ENCODE measurements at places on chromosomes 6 and 20.

- DNase-seq, result no peak
- peak overlapping the region; percentile 53 for H3K27ac ChIP-seq
- no peak overlapping the region for H3K4me3 ChIP-seq
- no peaks in the 10 kb centered on the region for H3K27me3 ChIP-seq
Measured at GRCh38 chr6:74480561-74480960, 725.3 kb downstream of the COL12A1 start.

- H3K27ac ChIP-seq, result peak overlapping the region; percentile 92
- peak overlapping the region; percentile 83 for H3K4me3 ChIP-seq
- no peaks in the 10 kb centered on the region for H3K36me3 ChIP-seq
- DNase-seq, result peak; percentile 29
- H3K4me1 ChIP-seq, result peaks cover 45% of the 10 kb centered on the region
Measured at GRCh38 chr6:168280020-168280898, 39.3 kb downstream of the DACT2 start.

GRCh38 chr20:7237251-7237650, 469.8 kb downstream of the BMP2 start:
- no peak overlapping the region for H3K4me3 ChIP-seq
- no peaks in the 10 kb centered on the region for H3K27me3 ChIP-seq
- no peak for DNase-seq
- H3K27ac ChIP-seq, result no peak overlapping the region

GRCh38 chr6:109853426-109853825, 124.7 kb upstream of the GPR6 start:
- H3K27me3 ChIP-seq, result no peaks in the 10 kb centered on the region
- no peak overlapping the region for H3K4me3 ChIP-seq
- no peak overlapping the region for H3K27ac ChIP-seq
- no peak for DNase-seq
- H3K36me3 ChIP-seq, result no peaks in the 10 kb centered on the region

DNA sequence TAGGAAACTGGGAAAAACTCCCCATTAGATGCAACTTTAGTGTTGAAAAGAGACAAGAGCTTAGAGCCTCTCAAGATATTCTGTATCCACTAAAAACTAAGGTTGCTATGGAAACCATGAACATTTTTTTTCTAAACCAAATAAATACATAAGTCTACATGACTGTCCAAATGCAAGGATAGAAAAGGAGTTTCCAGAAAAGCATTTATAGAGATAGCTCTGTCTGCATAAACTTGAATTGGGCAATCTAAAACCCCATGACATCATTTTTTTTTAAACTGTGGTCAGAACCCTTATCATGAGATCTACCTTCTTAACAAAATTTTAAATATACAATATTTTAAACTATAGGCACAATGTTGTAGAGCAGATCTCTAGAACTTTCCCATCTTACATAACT, 36.4 kb upstream of the FAM83B start:
- H3K36me3 ChIP-seq, result no peaks in the 10 kb centered on the region
- H3K27ac ChIP-seq, result no peak overlapping the region
- no peaks in the 10 kb centered on the region for H3K4me1 ChIP-seq

DNA sequence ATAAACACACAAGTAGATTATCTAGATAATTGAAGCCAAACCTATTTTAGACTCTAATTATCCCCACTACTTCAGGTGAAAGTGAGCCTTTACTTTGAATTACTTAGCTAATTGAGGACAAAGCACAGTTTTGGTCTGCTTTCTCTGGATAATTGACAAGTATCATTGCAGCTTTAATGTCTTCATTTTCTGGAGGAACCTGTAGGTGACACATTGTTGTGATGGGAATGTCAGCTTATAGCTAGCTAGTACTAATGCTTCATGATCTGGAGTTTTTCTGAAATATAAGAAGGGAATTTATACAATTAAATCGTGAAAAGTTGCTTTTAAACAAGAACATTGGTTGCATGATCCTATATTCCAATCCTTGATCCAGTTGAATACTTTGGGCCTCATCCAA, 319.3 kb upstream of the CITED2 start:
- H3K4me1 ChIP-seq, result no peaks in the 10 kb centered on the region
- no peak for DNase-seq
- H3K36me3 ChIP-seq, result peaks cover 4% of the 10 kb centered on the region
- H3K27ac ChIP-seq, result no peak overlapping the region
- no peaks in the 10 kb centered on the region for H3K27me3 ChIP-seq

GRCh38 chr20:44714102-44714700, 968 bp upstream of the CCN5 start:
- no peaks in the 10 kb centered on the region for H3K27me3 ChIP-seq
- H3K4me3 ChIP-seq, result no peak overlapping the region
- DNase-seq, result no peak
- no peaks in the 10 kb centered on the region for H3K36me3 ChIP-seq

DNA sequence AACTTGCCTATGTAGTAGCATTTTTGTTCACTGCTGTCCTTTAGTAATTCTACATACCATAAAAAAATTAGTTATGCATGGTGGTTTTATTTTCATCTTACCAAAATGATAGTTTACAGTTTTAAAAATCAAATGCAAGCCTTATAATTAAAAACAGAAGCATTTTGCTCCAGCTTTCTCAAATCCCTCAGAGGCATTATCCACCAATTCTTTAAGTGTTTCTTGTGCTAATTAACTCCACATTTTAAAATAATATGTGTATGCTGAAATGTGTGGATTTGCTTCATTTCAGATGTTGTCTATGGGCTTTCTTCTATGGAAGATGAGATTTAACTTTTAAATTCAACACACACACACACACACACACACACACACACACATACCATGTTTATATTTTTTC, 49.3 kb downstream of the PCSK2 start:
- H3K27me3 ChIP-seq, result no peaks in the 10 kb centered on the region
- H3K27ac ChIP-seq, result no peak overlapping the region
- H3K4me3 ChIP-seq, result no peak overlapping the region

- peaks cover 16% of the 10 kb centered on the region for H3K27me3 ChIP-seq
- H3K36me3 ChIP-seq, result no peaks in the 10 kb centered on the region
- no peak for DNase-seq
- H3K4me3 ChIP-seq, result no peak overlapping the region
- no peak overlapping the region for H3K27ac ChIP-seq
- H3K4me1 ChIP-seq, result peaks cover 27% of the 10 kb centered on the region
Measured at GRCh38 chr20:46994341-46994740, 99.7 kb downstream of the EYA2 start.

DNA sequence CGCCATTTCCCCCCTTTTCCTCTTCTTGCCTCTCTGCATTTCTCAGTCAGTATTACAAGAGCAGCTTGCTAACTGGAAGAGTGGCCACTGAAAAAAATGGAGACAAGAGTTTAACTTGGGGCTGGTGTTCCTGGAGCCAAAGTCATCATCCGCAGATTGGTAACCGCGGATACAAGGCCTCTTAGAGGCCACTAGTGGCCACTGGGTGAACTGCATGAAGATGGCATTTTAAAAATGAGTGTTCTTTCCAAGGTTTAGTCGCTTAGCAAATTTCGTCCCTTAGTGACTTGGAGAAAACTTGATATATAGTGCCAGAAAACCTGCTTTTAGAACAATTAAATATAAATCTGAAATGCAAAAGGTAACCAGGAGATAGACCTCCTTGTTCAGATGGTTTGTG, 4.8 kb downstream of the F13A1 start:
- H3K27ac ChIP-seq, result no peak overlapping the region
- peaks cover 23% of the 10 kb centered on the region for H3K4me1 ChIP-seq
- no peak overlapping the region for H3K4me3 ChIP-seq
- H3K36me3 ChIP-seq, result no peaks in the 10 kb centered on the region

GRCh38 chr20:16098890-16099639, 474.2 kb downstream of the KIF16B start:
- no peak overlapping the region for H3K27ac ChIP-seq
- no peaks in the 10 kb centered on the region for H3K36me3 ChIP-seq
- DNase-seq, result no peak
- no peak overlapping the region for H3K4me3 ChIP-seq
- H3K27me3 ChIP-seq, result no peaks in the 10 kb centered on the region

DNA sequence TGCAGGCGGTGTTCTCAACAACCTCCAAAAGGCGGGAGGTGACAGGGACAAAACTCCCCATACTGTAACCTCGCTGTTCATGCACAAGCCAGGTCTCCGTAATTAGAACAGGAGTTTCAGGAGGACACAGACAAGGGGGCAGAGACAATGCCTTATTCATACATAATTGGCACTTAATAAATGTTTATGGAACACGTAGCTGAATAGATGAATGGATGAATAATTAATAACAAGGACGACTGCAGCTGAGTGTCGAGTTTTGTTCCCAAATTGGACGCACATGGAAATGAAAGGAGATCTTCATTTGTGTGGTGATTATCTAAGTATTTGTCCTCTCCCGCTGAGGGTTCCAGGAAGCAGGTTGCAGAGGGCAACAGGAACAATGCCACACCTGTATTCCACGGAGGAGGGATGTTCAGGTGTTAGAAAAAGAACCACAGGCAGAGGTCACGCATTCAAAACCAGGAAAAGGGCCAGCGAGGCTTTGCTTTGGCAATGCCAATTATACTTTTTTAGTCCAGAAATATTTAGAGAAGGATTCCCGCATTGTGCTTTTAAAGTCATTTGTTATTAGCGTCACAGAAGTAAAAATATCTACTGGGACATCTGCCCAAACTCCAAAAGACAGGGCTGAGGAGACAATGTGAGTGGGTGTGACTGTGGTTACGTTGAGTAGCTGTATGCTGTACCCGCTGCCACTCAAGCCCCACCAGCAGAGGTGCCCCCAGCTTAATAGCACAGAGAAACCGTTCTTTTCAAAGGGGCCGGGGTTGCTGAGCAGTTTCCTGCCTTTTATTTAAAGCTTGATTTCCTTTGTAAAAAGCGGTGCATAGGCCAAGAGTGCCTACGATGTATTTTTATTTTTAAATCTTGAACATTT, 123.3 kb downstream of the PXDC1 start:
- no peaks in the 10 kb centered on the region for H3K36me3 ChIP-seq
- H3K4me1 ChIP-seq, result peaks cover 62% of the 10 kb centered on the region
- H3K27me3 ChIP-seq, result no peaks in the 10 kb centered on the region
- no peak for DNase-seq
- H3K4me3 ChIP-seq, result no peak overlapping the region

DNA sequence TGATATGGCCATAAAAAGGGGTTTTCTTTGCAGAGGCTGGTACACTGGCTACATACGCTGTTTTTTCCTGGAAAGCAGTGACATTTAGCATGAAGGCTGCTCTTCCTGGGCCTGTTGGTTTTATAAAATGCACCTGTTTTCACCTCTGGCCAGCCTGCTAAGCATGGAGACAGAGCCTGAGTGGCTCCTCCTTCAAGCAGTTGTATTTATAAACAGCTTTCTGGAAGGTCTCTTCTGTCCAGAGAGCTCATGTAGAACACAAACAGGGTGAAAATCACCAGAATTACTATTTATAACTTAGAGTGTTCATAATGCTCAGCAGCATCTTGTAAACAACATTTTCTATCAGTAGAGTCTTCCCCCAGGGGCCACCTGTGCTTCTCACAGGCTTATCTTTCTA, 109.0 kb downstream of the FOXO3 start:
- no peak for DNase-seq
- no peak overlapping the region for H3K4me3 ChIP-seq
- peaks cover 20% of the 10 kb centered on the region for H3K4me1 ChIP-seq
- H3K27ac ChIP-seq, result no peak overlapping the region
- no peaks in the 10 kb centered on the region for H3K27me3 ChIP-seq
- peaks cover 6% of the 10 kb centered on the region for H3K36me3 ChIP-seq

DNA sequence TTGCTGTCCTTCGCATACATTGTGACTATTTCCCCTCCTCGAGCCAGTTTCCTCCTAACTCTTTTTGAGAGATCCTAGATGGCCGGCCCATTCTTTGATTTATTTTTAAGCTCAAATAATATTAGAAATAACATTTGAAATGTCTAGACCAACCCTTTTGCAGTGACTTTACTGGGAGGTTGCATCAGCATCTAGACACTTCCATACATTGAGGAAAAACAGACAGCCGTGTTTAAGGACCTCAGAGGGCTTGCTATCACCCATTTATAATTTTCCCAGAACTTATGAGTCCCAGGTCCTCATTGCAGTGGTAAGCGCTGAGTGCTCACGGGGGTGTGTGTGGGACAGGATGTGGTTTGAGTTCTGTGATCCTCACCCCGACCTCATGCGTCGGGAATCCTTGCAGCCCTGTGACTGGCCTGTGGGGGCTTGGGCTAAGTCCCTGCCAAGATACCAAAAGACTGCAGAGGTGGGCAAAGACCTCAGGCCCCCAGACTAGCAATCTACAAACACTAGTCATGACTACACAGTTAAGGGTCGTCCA, at the start of gene GPX5:
Gene GPX5 (plus strand): TSS at position 386 of the 544 bp plus-strand sequence. CDS start 133 bp downstream, at position 519.
- no peak within 1 kb of the TSS for H3K4me3 ChIP-seq
- DNase-seq, result no peak
- peaks cover 9% of the 10 kb centered on the region for H3K4me1 ChIP-seq
- H3K27me3 ChIP-seq, result peaks cover 10% of the 10 kb centered on the region
- no peaks in the 10 kb centered on the region for H3K36me3 ChIP-seq

GRCh38 chr6:154139892-154140291, 100.9 kb downstream of the OPRM1 start:
- H3K4me3 ChIP-seq, result no peak overlapping the region
- no peak for DNase-seq
- peaks cover 12% of the 10 kb centered on the region for H3K4me1 ChIP-seq
- peak overlapping the region; percentile 60 for H3K27ac ChIP-seq
- H3K36me3 ChIP-seq, result no peaks in the 10 kb centered on the region

- no peak overlapping the region for H3K27ac ChIP-seq
- no peak overlapping the region for H3K4me3 ChIP-seq
- no peak for DNase-seq
- H3K4me1 ChIP-seq, result peaks cover 5% of the 10 kb centered on the region
- no peaks in the 10 kb centered on the region for H3K36me3 ChIP-seq
Measured at GRCh38 chr6:137729866-137730629, 137.0 kb upstream of the TNFAIP3 start.

DNA sequence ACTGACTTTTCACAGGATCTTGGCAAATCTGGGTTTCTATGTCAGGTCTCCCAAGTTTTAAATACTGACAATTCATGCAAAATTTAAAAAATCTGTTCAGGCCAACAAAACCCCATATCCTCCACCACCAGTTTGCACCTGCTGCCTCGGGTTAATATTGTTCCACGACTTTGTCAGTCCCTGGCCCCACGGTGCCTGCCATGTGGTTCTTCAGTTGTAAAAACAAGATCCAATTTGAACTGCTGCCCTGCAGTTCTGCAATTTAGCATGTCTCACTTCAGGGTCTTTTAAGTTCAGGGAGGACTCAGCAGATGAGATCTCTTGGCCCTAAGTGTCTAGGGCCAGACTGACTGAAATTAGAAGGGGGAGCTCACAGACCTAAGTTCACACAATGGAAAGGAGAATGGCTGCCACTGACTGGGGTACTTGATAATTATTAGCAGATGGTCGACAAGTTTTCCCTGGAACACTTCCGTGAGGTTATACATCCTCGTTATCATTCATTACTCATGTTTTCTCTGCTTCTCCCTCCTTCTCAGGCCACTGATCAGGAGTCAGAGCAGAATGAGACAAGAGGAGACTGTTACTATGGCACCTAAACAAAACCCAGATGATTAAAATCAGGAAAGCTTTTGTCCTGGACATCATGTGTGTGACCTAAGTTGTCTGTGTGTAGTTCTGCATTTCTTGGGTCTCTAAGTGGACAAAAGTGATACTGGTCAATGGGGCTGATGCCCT, 223.6 kb downstream of the KIF16B start:
- peaks cover 7% of the 10 kb centered on the region for H3K4me1 ChIP-seq
- H3K27me3 ChIP-seq, result no peaks in the 10 kb centered on the region
- H3K27ac ChIP-seq, result peak overlapping the region; percentile 62
- no peak for DNase-seq
- no peak overlapping the region for H3K4me3 ChIP-seq
